ENCODE measurements at places on chromosomes 1 and 21.

DNA sequence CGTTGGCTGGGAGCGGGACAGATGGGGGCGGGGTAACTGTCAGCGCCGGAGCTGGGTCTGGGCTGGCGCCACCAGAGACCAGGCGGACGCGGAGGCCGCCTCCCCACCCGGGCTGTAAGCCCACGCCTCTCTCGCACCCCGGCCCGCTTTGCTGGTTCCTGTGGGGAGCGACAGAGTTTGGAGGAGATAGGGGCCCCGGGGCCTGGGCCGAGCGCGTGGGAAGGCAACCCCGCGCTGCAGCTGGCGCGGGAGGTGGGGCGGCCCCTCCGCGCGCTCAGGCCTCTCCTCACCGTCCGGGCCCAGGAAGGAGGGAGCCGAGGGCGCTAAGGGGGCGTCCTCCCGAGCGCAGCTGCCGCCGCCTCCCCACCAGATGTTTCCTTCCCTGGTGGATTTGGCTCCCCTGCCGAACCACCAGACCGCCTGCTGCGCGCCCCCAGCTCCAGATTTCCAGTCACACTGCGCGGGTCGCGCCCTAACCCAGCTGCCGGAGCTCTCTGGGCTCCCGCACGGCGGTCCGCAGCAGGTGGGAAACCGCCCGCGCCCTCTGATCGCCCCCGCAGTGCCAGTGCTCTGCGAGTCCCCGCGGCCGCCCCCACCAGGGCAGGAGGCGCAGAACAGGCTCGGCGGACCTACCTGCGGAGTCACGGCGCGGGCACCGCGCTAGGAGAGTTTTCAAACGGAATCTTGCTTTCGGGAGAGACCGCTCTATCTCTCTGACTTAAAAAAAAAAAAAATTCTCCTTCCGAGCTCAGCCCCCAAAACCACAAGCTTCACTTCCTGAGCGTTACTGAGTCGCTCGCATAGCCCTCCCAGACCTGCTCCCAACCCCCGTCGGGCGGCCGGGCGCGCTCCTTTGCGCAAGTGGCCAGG is 1.1 kb downstream of the GFI1 start:
- peak; percentile 83 for DNase-seq

DNA sequence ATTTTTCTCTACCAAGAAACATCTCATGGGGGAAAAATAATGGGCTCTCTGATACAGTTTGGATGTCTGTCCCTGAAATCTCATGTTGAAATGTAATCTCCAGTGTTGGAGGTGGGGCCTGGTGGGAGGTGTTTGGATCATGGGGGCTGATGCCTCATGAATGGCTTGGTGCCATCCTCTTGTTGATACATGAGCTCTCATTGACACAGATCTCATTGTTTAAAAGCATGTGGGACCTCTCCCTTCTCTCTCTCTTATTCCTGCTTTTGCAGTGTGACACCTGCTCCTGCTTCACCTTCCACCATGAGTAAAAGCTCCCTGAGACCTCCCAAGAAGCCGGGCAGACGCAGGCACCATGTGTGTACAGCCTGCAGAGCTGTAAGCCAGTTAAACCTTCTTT is 332.5 kb upstream of the NRIP1 start:
- no peak for DNase-seq

DNA sequence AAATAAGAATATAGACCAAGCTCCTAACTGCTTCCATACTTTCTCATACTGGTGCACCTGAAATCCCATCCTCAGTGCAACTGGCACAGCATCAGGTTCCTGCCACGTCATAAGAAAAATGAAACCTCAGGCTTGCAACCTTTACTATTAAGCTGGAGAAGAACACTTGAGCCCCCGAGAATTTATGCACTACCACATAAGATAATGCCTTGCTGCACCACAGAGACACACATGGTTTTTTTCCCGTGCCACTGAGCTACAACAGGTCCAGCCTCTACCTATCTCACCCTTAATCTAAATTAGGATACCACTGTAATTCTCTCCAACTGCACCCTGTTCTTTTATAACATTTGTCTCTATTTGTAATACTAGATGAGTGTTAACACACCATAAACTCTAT is 174.5 kb downstream of the DENND1B start:
- no peak for DNase-seq

GRCh38 chr1:197850042-197850441 is 52.4 kb upstream of the C1orf53 start:
- DNase-seq, result no peak

- DNase-seq, result no peak
Observed at GRCh38 chr1:40740997-40741736, 42.4 kb upstream of the KCNQ4 start.

GRCh38 chr1:26598890-26599289 is 69.3 kb downstream of the RPS6KA1 start:
- DNase-seq, result no peak

GRCh38 chr21:45537111-45537745 is 5.0 kb downstream of the SLC19A1 start:
- no peak for DNase-seq

DNA sequence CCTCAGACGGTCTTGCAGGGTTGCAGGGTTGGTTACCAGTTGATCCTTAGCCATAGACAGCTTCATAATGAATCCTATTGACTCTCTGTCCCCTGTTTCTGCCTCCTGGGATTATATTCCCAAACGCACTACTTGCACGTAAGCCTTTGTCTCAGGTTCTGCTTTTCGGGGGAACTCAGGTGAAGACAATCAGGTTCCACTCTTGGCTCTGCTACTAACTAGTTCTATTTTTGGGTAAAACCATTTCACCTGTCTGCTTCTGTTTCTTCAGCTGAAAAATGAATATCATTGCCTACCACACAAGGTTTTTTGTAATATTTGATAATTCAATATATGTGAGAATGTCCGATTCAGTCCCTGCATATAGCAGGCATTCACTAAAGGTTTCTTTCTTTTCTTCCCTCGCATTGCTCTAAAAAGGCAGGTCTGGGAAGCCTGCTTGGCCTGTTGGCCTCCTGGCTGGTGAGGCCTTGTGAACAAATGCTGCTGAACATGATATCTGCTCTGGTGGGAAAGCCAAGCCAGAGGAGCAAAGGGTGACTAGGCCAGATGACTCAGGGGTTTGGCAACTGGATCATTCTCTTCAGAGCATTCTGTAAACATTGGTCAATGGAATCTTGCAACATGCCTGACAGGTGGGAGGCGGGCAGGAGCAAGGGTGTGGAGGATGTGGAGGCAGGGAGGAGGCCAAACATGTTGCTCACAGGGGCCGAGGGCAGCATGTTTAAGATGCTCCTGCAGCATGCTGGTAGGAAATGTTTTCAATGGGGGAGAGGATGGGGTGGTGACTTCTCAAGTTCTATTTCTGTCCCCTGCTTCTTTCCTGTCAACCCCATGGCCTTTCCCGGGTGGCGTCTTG is 23.8 kb downstream of the IER5 start:
- no peak for DNase-seq

- DNase-seq, result peak; percentile 57
Observed at GRCh38 chr1:2554621-2555387, 1.4 kb upstream of the TNFRSF14 start.

DNA sequence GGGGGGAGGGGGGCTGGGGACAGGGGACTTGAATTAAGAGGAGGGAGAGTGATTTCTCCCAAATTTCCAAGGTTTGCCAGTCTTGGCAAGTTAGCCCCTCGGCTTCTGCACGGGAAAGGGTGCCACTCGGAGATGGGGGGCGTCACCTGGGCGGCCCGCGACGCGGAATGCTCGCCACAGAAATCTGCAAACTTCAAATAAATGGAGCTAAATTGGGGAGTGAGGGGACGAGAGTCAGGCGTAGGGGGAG is 885 bp upstream of the SSBP3 start:
- DNase-seq, result no peak

GRCh38 chr1:20076710-20077461 is 6.9 kb downstream of the PLA2G5 start:
- DNase-seq, result no peak

DNA sequence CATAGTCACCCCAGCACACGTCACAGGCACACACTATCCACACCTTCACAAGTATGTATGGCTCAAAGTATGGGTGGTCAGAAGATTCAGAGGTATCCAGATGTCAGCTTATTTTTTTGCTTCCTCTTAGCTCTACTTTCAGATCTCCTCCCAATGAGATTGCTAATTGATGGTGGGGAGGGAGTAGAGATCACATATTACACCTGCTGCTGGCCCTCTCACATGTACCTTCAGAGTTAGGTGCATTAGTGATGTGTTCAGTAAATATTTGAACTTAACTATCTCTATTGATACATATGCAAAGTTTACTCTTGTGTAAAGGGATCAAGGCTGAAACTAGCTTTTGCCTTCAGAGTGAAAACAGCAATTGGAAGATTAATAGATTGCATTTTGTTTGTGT is 262.6 kb downstream of the PCP4 start:
- no peak for DNase-seq

GRCh38 chr1:143699115-143699514 is 272.7 kb downstream of the FAM72C start:
- DNase-seq, result no peak

DNA sequence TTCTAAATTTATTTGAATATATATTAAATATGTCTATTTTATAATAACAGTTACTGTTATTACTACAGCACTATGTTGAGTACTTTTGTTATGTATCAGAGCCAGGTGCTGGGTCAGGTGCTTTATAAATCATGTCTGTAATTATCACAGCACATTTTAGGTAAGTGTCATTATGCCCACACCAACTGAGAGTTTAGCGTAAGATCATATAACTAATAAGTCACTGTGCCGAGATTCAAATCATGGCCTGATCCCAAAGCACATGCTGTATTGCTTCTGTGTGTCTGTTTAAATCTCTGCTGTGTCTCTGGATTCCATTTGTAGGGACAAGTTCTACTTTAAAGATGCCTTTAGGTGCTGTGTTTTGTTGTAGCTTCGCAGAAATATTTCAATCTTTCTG is 1.9 kb downstream of the GPSM2 start:
- DNase-seq, result no peak

DNA sequence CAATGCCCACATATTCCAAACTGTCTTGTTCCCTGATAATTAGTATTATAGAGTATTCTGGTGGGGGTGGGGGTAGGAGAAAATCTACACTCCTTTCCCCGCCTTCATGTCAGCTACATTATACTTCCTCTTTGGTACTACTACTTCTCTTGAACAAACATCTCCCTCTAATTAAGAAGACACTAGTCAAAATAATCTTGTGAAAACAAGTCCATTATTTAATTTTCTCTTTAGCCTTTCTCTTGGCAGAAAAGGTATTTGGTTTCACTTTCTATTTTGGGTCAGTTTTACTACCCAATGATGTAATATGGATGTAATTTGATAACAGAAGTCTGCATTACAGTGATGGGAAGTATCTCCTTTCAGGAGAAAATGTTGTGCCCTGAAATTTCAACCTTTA is 22.5 kb downstream of the NTMT2 start:
- DNase-seq, result no peak

GRCh38 chr21:44255511-44255981 is 6.2 kb downstream of the DNMT3L start:
- DNase-seq, result no peak

- DNase-seq, result no peak
Observed at GRCh38 chr1:59690171-59690930, 124.4 kb upstream of the HOOK1 start.

- DNase-seq, result no peak
Observed at GRCh38 chr1:82486468-82486867, 685.7 kb downstream of the ADGRL2 start.

DNA sequence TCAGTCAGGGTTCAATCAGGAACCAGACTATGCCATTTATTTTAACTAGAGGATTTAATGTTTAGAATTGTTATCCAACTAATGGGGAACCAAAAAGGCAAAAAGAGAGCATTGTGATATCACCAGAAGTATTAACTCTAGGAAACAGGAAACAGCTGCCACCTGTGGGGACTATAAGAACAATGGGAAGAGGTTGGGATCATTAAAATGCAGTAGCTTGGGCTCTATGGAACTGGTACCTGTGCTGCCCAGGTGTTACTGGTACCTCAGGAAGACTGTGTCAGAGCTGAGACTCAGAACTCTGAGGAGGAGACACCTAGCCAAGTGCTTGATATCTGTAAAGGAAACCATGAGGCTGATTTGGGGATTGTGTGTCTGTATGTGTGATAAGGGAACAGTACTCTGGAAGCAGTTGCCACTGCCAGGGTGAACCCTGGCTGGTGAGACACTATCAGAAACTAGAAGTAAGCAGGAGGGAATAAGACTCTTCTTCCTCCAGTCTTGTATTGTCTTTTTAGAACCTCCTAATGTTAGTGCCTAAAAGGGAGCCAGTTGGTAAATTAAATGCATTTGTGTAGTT is 49.4 kb downstream of the MAN1A2 start:
- DNase-seq, result no peak

GRCh38 chr1:47745715-47746609 is 251.2 kb downstream of the TRABD2B start:
- no peak for DNase-seq

- no peak for DNase-seq
Observed at GRCh38 chr1:208164609-208165008, 79.6 kb downstream of the PLXNA2 start.

GRCh38 chr1:163063610-163064009 is 5.6 kb upstream of the RGS4 start:
- DNase-seq, result no peak

DNA sequence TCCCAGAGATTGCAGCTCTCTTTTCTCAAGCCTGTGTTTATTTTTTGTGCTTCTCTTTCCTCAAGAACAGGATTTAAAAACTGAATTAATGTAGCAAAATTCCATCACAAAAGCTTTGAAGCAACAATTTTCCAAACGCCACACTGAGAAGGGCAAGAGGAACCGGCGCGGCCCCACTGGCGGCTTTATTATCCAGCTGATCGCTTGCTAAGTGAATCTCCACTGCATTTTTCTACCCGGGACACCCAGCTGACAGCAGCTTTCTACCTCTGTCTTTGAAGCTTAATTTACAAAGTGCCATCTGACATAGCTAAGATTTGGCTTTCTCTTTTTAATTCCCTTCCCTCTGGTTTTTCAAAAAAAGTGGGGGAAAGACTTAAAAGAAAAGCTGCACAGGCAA is 369.3 kb upstream of the C1orf174 start:
- no peak for DNase-seq

DNA sequence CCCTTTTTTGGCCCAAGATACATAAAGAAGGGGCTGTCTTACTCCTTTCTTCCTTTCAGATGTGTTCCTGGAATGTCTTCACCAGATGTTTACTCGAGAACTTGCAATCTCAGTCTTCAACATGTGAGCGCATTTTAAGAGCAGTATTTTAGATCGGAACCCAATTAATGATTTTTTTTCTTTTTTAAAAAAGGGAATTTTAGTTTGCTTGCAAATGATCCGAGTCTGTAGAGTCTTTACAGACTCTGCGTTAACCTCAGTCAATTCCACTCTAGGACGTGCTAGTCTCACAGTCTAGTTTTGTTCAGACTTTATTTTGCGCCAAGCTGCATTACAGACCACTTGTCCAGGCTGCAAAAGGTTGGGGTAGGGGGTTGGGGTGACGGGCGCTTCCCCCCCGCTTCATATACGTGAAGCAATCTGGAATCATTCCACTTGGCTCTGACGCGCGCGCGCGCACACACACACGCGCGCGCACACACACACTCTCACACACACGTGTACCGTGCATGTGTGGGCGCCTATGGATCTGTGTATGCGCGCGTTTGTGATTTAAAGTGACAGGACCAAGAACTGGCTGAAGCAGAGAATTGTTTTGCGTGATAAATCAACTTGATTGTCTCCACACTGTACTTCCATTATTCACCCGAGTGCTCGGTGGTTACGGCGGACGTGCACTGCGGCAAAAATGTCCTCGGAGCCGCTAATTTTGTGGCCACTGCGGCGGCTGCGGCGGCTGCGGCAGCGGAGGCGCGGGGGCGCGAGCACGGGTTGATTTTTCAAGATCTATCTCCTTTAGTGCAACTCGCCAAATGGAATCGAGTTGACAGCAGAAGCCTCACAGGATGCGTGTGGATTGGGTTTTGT is 25.6 kb upstream of the NFIA start:
- DNase-seq, result peak; percentile 29
